ENCODE measurements at places on chromosomes 13 and 19.

DNA sequence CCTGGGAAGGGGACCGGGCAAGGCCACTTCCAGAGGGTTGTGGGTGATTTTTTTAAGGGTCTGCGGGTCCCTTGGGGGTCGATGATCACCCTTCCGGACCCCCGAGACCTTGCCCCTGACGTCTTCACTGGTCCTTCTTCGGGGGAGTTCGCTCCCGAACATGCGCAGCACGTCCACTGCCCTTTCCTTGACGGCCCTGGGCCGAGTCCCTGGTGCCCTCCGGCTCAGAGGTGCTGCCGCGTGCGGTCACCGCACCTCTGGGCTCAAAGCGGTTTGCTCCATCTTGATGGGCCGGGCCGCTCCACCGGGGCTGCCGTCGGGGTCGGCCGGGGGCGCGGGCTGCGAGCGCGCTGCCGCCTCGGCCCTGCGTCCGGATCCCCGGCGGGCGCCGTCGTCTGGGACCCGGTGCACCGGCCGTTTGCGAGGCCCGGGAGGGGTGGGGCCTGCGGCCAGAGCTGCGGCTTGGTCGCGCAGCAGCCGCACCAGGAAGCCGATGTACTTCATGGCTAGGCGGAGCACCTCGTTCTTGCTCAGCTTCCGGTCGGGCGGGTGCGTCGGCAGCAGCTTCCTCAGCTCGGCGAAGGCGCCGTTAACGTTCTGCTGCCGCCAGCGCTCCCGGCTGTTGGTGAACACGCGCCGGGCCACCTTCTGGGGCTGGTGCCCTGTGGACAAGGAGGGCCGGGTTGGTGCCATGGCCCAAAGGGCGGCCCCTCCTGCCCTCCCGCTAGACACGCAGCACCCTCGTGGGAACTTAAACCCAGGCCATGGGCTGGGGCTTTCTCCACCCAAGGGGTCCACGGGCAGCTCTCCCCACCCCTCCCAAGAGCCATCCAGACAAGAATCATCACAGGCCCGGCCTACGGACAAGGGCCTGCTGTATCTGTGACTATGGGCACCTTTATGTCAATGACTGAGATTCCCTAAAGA is 3.3 kb downstream of the LYL1 start:
- peak; percentile 79 for DNase-seq

DNA sequence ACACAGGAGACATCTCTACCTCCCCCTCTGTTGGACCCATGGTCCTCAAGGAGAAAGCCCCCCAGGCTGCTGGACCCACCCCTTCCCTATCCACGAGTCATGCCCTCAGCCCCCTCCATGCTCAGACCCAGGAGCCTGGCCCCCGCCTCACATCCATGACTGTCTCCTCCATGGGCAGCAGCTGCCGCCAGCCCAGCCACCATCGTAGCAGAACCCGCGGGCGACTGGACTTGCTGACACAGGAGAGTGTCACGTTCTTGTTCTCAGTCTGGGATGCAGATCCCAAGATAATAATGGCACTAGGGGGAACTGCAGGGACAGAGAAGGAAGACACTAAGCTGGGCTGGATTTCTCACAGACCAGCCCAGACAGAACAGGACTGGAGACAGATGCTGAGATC is 3.8 kb downstream of the NPHS1 start:
- no peak for DNase-seq

GRCh38 chr19:10805758-10806247 is 30.2 kb downstream of the TMED1 start:
- DNase-seq: no peak

GRCh38 chr13:94239135-94239534 is 240.3 kb downstream of the DCT start:
- DNase-seq: peak; percentile 9

- DNase-seq: peak; percentile 6
These were observed 63.4 kb downstream of the KCTD12 start for GRCh38 chr13:76822698-76823267.

DNA sequence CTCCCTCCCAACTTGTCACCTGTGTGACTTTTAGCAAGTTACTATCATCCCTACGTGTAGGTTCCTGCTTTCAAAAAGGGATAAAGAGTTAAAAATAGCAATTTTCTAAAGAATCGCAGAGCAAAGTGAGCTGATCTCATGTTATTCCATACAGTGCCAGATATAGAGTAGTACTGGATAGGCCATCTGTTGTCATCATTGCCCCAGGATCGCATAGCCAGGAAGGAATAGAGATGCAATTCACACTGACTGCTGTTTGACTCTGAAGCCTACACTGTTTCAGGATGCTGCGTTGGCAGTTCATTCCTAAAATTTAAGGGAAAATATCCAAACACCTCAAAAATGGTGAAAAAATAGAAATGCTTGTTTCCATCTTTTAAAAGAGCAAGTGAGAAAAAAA is 138.9 kb downstream of the SHISA2 start:
- no peak for DNase-seq

DNA sequence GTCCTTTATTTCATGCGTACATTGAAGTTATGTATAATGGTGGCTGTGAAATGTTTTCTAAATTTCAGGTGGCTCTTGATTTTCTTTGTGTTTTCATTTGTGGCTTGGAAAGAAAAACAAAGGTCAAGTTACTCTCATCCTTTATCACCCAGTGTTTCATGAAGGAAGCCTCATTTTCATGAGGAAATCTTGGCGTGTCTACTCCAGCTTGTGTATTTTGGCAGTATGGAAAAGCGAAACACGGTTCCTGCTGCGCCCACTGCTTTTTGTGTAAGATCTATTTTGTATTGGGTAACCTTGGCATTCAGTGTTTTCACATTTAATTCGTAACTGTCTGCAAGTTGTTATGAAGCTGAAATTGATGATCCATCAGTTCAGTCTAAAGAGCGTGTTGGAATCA is 147.0 kb upstream of the RNF113B start:
- no peak for DNase-seq

DNA sequence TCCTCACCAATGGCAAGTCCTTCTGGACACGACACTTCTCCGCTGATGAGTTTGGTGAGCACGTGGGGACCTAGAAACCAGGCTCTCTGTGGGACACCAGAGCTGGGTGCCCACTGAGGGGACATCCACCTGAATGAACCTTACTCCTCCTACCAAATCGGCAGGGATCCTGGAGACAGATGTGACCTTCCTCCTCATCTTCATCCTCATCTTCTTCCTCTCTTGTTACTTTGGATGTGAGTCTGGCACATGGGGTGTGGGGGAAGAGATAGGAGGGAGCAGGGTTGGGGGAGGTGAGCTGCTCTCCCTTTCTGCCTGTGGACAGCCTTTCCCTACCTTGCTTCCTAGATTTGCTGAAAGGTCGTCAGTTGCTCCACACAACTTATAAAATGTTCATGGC is 1.9 kb downstream of the TMEM145 start:
- no peak for DNase-seq

- no peak for DNase-seq
These were observed 10.8 kb downstream of the ALOX5AP start for GRCh38 chr13:30745906-30746686.

- DNase-seq: no peak
These were observed 34.6 kb downstream of the NFIX start for GRCh38 chr19:13029893-13030292.

- DNase-seq: no peak
These were observed 961.2 kb upstream of the SPRY2 start for GRCh38 chr13:81302125-81302524.

DNA sequence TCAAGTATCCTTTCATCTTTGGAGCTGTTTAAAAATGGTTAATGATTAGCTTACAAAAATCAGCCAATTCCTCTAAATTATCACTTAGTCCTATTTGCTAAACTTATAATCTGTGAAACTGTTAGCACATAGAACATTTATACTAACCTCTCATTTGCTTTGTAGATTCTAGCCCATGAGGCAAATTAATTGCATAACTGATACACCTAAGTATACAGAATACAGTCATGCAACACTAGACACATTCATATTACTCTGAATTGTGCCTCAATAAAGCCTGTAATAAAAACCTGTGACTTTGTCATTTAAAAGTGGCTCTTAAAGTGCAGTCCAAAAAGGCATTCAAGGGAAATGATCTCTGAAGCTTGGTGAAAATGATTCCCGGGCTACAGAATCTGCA is 21.0 kb downstream of the SERPINE3 start:
- DNase-seq: no peak

GRCh38 chr13:113724016-113724758 is 34.8 kb upstream of the TMEM255B start:
- DNase-seq: no peak

DNA sequence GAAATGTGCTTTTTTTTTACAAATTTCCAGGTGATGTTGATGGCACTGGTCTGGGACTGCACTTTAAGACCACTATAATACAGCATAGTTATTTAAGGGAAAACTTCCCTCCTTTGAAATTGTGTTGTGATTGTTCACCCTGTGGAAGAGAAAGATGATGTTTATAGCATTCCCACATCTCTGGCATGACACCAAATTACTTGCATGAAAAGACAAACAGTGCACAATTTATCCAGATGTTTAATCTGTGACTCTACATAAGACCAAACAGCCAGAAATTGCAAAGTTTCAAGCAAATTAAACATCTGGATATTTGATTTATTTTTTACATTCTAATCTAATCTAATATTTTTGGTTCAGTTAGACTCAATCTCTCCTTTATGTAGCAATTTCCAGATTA is 51.6 kb downstream of the UFM1 start:
- no peak for DNase-seq

DNA sequence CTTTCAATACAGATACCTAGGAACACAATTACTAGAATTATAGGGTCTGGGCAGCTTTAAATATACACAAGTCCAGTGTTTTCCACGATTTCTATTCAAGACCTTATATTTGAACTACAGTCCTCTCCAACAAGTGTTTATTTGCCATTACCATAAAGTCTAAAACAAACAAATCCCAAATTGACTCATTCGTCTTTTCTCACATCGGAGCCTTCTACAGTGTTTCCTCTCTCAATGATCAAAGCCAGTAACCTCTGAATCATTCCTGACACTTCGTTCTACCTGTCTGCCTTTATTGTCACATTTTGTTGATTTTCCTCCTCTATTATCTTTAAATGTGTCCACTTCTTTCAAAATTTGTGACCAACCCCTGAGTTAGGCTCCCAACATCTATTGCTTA is 1356.5 kb upstream of the SLC10A2 start:
- DNase-seq: no peak

DNA sequence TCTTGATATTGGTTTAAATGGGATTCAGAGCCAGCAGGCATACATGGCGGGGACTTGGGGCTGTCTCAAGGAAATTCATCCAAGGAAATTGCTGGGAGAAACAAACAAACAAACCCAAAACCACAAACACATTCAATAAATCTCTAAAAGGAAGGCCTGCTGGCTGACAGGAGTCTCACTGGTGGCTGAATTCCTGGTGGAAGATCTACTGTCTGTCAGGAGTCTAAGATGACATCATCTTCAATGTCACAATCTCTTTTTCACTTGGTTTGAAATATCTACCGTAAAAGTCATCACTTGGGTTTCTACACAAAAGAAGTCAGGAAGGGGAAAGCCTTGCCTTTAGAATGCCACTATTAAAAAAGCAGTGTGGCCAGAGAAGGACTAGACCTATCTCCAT is 87.9 kb downstream of the KLF5 start:
- no peak for DNase-seq

DNA sequence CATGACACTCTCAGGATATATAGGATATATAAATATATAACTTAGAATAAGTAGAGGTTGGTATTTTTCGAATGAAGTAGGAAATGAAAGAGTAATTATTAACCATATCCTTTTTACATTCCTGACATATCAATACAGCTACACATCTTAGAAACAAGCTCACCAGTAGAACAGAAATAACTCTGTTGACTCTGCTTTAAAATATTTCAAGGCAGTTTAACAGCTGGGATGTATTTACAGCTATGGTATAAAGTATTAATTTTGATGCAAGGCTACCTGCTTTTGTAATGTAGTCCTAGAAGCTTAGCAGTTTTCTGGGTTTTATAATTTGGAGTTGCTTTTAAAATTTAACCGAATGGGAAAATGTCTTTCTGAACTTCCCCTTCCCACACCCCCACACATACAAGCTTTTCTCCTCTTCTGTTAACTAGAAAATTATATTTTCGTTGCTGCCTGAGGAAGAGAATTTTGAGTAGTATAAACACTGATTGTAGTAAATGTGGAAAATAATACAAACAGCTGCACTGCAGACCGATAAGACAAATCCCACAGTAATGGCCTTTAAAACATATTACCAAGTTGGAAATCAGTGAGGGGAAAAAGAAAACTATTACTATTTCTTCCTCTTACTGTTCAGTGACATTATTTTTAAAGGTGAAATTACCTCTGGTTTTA is 147.7 kb downstream of the GGACT start:
- no peak for DNase-seq

- DNase-seq: no peak
These were observed 42.6 kb downstream of the MRPL57 start for GRCh38 chr13:21219036-21219381.

- DNase-seq: no peak
These were observed 63.7 kb downstream of the CRYL1 start for GRCh38 chr13:20461860-20462532.

DNA sequence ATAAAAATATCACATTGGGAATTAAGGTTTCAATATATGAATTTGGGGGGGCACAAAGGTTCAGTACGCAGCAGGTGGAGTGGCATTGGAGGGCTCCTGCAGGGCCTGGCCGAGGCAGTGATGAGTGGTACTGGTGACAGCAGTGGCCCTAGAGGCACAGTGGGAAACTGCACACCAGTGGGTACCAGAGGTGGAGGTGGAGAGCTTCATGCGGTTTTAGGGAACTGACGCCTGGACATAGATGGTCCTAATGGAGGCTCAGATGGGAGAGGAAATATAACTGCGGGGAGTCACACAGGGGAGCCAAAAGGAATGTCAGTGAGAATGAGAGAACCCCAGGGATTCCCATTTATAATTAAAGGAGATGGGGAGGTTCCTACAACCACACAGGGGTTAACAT is 156.2 kb downstream of the COG6 start:
- DNase-seq: no peak

- peak; percentile 33 for DNase-seq
These were observed 4.8 kb downstream of the FCHO1 start for GRCh38 chr19:17755977-17756670.

DNA sequence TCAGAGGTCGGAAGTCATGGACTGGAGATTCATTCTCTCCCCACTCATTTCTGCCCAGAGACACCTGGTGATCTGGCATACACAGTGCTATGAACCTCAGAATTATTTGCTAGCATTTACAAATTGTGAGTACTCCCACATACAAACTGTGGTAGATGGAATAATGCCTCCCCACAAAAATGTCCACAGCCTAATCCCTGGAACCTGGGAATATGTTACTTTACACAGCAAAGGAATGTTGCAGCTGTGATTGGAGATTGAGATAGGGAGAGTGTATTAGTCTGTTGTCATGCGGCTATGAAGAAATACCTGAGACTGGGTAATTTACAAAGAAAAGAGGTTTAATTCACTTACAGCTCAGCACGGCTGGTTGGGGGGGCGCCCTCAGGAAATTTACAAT is 3.1 kb upstream of the UQCRFS1 start:
- DNase-seq: no peak

GRCh38 chr13:49977992-49978391 is 18.9 kb upstream of the TRIM13 start:
- DNase-seq: no peak

DNA sequence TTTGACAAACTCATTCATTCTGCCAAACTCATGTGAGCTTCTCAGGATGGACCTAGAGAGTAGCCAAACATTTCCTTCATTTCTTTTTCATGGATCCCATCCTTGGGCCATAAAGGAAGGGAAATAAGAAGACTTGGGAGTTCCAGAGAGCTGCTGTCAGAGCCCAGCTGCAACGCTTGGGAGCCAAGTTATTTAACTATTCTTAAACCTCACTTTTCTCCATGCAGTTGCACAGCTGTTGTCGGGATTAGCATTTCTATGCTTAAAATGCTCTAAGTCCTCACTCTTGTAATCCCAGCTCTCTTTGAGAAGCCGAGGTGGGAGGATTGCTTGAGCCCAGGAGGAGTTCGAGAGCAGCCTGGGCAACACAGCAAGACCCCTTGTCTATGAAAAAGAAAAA is 11.7 kb upstream of the CASP14 start:
- no peak for DNase-seq
